EH (cell line): ENCODE measurements at places on chromosomes 7 and 10.

DNA sequence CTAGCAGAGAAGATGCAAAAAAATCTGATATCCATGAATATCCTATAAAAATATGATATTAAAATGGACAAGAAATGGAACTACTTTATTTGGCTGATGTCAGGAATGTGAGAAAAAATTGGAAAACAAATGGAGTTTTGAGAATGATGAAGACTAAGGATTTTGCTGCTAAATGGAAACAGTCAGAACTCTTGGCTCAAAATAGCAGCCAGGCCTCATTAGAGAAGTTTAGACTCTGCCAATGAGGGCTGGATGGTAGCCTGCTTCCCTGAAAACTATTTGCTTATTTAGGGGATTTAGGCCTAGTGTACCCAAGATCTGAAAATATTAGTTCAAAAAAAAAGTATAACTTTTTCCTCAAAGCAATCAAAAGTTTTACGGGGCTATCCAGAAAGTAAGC is 458.5 kb downstream of the TFEC start:
- DNase-seq, result no peak

DNA sequence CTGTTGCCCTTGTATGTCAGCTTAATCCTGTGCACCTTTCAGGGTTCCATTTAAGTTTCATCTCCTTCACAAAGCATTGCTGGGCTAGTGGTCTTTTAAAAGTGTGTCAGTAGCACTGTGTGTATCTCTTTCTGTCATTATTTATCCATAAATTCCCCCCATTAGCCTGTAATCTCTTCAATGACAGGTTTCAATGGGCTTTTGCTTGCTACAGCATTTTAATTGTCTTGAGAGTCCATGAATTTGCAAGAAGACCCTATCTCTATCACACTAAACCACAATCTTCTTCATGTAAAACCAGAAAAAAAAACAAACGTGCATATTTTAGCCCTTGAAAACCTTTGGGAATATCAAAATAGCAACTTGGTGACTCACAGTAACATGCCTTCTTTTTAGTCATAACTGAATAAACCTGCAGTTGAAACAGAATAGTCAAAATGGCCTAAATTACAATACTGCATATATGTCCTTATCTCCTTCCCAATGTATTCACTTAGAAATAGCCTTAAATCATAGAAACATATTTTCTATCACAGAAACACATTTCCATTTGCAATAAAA is 118.6 kb downstream of the PON1 start:
- peak; percentile 63 for DNase-seq

DNA sequence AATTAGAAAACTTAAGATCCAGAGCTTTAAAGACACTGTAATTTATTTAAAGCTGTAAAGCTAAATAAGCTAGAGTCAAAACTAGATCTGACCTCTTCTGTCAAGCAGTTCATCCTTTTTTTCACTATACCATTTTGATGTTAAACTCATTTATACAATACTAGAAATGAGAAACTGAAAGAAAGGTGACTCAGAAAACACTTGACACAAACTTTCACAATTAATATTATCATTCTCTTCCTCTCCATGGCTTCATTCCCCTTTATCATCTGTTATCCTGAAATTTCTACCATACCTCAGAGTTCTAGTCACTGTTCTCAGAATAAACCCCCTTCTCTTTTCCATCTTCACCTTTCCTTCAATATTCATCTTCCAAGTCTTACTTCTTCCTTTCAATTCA is 1.3 kb downstream of the FIGNL1 start:
- DNase-seq, result no peak

- no peak for DNase-seq
These were observed 28.5 kb downstream of the FOXL3 start for GRCh38 chr7:318476-318875.

DNA sequence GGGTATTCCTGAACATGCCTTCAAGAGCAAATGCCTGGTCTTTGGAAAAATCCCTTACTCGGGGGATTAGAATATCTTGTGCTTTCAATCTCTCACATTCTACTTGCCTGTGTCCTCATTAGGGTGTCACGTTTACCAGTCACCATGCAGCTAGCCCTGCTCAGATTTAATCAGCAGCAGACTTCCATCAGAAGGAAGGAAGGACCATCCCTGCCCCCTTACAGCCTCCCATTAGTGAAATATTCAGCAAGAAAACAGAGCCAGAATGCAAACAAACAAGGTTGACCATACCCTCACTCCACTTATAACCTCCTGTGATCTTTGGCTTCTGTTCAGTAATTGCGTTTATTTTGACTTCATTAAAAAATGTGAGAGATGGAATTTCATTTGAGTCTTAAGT is 208.6 kb downstream of the CXCL12 start:
- peak; percentile 20 for DNase-seq

DNA sequence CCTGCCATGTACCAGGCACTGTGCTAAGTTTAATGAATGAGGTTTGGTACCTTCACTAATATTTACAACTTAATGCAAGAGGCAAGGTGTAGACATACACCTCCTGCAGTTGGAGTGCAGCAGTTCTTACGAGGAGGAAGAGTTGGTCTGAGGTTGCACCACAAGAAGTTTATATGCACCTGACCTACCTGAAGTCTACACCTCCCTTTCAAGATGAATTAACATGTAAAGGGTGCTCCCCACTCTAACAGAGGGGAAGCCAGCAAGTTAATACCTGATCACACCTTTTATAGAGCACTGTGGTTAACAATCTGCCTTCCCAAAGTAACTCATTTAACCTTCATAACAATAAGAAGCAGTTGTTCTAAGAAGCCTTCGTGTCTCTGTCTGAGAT is 120.0 kb downstream of the LYZL1 start:
- DNase-seq, result no peak
